ENCODE measurements at places on chromosomes 12 and 14.

DNA sequence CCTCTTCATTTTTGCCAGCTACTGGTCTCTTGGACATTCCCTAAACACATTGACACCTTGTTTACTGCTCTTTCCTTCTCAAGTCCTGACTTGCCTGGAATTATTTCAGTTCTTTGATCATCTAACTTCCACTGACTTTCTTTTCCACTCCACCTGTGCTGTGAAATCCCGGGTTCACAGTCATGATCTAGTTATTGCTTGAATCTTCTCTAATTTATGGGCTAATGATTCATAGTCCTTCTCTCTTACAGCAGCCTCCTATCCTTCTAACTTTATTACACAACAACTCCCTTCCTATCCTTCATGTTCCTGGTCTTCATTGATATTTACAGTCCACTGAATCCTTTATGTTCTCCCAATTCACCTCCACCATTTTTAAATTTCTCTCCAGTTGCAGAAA, 260.1 kb downstream of the C12orf75 start:
- DNase-seq = no peak

DNA sequence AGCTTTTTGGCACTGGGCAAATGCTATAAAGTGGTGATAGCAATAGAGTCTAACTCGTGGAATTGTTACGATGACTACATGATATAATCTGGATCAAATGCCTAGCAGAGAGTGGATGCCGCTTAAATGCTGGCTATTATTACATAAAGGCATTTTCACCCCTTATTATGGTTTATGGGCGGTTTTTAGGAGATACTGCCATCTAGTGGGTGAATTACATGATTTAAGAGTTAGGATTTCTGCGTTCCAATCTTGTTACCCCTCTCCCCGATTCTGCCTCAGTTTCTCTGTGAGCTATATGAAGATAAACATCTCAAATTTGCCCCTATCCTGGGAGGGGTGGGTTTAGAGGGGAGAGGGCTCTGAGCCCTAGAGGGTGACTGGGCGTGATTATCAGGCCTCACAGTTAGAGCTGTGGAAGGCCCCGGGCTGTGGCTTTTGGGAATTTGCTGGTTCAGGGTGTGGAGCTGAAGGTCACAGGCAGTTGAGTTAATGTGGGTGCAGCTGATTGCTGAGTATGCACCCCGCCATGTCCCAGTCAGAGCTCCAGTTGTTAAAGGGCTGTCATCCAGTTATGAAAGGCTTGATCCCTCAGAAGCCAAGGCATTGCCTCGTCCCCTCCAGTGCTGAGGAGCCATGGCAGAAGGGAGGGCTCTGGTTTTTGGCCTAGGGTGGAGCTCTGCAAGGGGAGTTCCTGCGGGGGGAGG, 14.4 kb downstream of the CLSTN3 start:
- DNase-seq = no peak

DNA sequence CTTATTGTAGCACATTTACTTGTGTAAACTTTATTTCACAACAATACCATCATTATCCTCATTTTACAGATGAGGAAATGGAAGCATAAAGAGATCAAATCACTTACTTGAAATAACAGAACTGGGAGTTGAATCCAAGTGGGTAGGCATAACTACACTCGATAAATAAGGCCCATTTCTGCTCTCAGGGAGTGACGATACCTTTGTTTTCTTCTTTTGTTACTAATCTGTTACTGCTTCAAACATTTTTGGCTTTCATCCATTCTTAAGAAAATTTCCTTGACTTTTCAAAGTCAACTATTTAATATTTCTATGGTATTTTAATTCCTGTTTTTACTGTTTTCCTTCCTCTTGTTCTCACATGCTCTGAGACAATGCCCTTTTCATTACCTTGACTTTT, 201.6 kb downstream of the ATP23 start:
- no peak for DNase-seq

DNA sequence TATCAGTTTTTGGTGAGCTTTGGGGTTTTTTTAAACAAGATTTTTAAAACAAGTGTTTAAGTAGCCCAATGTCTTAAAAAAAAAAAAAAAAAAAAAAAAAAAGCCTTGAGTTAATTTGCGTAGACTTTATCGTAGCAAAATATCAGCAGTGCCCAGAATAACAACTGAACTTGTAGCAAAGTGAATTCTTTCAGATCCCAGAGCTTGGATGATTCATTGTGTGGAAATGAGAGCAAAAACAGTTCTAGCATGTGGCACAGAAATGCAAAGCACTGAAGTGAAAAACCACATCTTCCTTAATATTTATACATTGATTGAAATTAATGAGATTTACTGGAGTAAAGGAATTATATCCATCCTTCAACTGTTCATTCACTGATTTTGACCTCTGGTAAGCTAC, 258.1 kb downstream of the EGLN3 start:
- no peak for DNase-seq

DNA sequence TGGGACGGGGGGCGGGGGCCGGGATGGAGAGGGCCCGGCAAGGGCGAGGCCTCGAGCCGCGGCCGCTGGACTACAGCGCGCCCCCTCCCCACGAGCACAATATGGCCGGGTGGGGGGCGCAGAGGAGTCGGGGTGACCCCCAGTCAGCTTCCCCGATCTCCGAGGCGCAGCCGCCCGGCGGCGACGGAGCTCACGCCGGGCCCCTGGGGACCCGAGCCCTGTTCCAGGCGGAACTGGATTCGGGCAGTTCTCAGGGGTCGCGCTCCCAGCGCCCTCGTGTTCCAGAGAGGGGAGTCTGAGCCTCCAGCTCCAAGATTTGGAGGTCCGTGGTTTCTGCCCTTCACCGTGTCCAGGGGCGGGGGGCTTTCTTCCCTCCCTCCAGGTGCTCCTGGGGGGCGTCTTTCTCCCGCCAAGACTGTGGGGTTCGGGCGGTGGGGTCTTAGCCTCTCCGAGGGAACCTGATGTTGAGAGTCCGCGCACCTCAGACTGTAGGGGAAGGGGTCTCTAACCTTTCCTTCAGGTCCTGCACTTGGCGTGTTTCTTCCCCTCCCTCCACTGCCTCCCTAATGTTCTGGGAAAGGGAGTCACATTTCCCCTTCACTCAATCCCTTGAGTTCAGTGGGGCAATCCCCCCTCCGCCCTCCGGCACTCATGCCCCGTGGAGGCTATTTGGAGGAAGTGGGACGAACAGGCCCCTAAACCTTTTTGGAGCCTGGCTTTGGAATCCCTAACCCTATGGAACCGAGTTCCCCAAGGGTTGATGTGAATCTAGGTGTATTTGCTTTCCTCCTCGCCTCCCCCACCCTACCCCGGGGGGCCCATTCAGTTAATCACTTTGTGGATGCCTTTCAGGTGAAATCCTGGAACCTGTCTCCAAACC, 584 bp downstream of the ACVR1B start:
- no peak for DNase-seq

Measured in stimulated activated CD8-positive, alpha-beta memory T cell treated with anti-CD3 and anti-CD28 coated beads, Interleukin-15, amount 100 ng/mL, for 48 hours (primary cell).